ENCODE measurements at places on chromosomes 3 and 15.

GRCh38 chr3:16927485-16927884, 42.7 kb downstream of the PLCL2 start:
- DNase-seq = no peak

GRCh38 chr3:64908251-64908685, 220.5 kb upstream of the ADAMTS9 start:
- DNase-seq = no peak

GRCh38 chr15:31483986-31484951, 157.6 kb downstream of the KLF13 start:
- DNase-seq = no peak

- no peak for DNase-seq
These were observed 33.0 kb downstream of the NME9 start for GRCh38 chr3:138296639-138297038.

GRCh38 chr3:9625656-9626055, 23.6 kb upstream of the MTMR14 start:
- no peak for DNase-seq

- DNase-seq = peak; percentile 71
These were observed 1.0 kb upstream of the ATP2C1 start for GRCh38 chr3:130892759-130893375.

DNA sequence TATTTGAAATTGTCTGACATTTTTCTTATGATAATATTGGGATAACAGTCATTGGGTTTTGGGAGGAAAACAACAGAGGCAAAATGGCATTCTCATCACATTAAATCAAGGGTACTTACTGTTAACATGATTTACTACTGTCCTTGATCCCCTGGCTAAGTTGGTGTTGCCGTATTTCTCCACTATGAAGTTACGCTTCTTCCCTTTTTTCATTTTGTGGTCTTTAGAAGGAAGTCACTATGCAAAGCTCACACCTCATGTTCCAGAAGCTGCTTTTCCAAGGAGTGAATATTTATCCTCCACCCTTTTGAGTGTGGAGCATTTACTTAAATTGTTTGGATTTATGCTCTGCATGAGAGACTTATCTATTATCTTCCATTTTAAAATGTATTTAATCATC, 63.7 kb downstream of the ALCAM start:
- no peak for DNase-seq

- DNase-seq = no peak
These were observed 519 bp downstream of the LYSMD2 start for GRCh38 chr15:51736751-51737521.

GRCh38 chr3:155106119-155106518, 26.0 kb downstream of the MME start:
- DNase-seq = no peak

DNA sequence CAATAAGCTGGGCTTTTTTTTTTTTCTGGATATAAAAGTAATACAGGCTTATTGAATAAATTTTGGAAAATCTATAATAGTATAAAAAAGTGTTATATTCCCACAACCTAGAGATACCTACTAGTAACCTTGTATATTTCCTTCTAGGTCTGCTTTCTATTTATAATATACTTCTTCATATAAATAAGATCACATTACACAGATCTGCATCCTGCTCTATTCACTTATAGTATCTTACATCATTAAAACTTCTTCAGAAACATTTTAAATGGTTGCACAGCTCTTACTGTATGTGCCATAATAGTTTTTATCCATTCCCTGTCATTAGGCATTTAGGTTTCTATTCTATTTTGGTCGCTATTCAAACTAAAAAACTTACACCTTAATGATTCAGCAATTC, 87.0 kb upstream of the TTBK2 start:
- no peak for DNase-seq
